Cardiac fibroblast (primary cell): ENCODE measurements at places on chromosomes 7 and 10.

- DNase-seq: no peak
These were observed 44.3 kb upstream of the PRKCQ start for GRCh38 chr10:6624392-6624791.

GRCh38 chr10:26457088-26457487, 18.9 kb downstream of the APBB1IP start:
- DNase-seq: no peak

DNA sequence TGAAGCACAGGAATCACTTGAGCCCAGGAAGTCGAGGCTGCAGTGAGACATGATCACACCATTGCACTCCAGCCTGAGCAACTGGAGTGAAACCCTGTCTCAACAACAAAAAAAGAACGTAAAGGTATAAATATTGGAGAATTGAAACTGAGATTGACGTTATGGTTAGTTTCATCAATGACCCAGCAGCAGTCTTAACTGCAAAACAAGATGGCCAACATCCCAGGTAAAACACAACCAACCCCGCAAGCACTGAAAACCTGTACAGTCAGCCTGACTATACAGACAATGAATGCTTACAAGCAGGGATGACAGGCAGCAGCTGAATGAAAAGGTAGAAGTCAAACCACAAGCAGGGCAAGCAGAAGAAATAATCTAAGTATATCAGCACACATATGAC, 34.7 kb downstream of the WAPL start:
- no peak for DNase-seq

GRCh38 chr10:986881-987619, 1.2 kb upstream of the GTPBP4 start:
- DNase-seq: peak; percentile 41

DNA sequence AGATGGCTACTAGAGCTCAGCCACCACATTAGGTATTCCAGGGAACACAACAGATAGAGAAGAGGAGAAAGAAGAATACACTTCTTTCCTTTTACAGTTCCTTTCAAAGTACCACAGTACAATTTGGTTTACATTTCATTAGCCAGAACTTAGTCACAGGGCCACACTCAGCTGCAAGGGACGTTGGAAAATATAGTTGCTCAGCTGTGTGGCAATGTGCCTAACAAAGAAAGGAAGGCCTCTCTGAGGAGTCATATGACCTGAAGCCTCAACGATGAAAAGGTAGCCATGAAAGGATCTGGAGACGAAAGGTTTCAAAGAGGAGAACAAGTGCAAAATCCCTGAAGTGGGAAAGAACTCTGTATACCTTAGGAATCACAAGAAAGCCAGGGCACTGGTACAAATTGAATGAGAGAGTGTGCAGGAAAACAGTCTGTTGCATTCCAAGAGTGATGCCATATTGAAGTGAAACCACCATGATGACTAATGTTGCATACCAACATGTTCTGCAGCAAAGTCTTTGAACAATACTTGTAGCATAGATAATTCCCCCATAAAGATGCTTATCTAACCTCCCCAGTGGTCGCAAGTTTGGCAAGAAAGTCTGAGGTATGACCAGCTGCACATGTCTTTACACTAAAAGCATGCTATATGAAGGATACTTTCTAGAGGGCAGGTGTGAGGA, 278.9 kb downstream of the HPSE2 start:
- DNase-seq: peak; percentile 6

- DNase-seq: no peak
These were observed 28.2 kb downstream of the AP5Z1 start for GRCh38 chr7:4803397-4804241.

DNA sequence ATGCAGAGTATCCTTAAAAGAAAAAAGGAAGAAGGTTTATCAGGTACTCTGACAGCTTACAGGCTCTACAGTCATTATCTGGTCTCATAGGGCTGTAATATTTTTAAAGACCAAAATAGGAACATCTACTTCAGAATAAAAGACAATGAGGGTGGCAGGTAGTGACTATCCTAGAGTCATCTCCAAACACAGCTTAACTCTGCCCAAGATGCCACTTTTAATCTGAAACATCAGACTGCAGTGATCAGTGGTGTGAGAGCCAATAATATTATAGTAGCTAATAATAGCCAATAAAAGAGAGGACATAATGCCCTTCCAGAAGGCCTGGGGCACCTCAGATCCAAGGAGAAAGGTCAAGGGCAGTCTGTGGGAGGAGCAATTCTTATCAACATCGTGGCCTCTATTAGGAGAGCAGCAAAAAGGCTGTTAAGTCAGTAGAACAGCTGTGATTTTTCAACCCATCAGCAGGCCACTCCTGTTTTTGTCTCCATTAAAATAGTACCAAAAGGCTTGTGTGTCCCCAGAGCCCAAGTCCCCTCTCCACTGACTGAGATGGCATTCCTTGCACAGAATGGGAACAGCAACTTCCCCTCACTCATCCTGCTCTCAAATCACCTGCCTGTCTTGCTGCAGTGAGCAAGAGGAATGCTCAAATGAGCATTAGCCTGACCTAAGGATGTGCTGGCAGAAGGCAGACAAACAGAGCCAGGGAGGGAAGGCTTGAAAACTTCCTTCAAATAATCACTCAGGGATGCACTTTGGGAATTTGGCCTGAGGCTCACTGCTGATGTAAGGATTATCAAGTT, 20.7 kb upstream of the SPOCK2 start:
- DNase-seq: peak; percentile 9

DNA sequence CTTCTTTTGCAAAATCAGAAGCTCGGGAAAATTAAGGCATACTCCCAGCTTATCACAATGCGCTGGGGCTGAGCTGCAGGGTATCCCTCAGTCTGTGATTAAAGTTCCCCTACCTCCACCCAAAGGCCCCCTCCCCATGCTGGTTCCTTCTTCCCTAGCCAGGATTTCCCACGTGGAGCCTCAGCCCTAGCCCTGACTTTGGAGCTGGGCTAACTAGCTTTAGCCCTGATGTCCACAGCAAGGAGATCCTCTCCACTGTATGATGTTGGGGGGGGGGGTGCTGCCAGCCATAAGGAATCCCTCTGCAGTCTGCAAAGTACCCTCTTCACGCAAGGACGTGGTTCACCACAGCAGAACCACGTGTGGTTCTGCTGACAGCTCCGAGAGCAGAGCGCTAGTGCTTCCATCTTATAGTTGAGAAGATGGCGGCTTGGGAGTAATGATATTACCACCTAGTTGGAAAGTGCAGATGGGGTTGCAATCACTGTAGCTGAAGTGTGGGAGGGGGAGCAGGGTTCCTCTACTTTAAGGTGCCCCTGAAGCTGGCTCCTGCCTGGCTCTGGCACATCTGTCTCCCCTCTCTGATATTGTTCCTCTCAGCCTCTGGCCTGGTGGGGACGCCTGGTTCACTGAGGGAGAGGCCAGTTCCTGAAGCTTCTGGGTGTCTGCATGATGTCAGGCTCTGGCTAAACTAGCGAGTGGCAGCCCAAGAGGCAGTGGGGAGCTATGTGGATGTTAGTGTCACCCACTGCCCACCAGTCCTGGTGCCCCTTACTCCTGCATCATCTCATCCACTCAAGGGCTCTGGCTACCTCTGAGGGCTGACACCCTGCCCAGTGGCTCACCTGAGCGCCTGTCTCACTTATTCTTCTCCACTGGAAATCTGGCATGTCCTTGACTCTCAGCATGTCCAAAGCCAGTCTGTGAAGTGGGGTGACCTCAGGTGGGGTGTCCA, 270.7 kb downstream of the RPS24 start:
- no peak for DNase-seq
